ENCODE measurements at places on chromosomes 3 and 15.

- peak; percentile 37 for DNase-seq
These were observed 400.8 kb upstream of the PROK2 start for GRCh38 chr3:72185549-72186399.

DNA sequence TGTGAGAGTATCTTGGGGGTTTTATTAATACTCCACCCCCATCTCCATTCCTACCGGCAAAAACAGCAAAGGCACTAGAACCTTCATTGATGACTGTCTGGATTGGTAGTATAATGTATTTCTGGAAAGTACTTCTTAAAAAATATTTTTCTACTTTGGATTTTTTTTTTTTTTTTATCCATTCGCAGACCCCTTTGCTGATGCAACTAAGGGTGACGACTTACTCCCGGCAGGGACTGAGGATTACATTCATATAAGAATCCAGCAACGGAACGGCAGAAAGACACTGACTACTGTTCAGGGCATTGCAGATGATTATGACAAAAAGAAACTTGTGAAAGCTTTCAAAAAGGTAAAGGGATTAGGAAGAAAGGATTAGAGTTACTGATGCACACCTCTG is 1.2 kb downstream of the EIF1B start:
- DNase-seq: no peak

- DNase-seq: no peak
These were observed 224.2 kb upstream of the CGNL1 start for GRCh38 chr15:57152133-57152532.

DNA sequence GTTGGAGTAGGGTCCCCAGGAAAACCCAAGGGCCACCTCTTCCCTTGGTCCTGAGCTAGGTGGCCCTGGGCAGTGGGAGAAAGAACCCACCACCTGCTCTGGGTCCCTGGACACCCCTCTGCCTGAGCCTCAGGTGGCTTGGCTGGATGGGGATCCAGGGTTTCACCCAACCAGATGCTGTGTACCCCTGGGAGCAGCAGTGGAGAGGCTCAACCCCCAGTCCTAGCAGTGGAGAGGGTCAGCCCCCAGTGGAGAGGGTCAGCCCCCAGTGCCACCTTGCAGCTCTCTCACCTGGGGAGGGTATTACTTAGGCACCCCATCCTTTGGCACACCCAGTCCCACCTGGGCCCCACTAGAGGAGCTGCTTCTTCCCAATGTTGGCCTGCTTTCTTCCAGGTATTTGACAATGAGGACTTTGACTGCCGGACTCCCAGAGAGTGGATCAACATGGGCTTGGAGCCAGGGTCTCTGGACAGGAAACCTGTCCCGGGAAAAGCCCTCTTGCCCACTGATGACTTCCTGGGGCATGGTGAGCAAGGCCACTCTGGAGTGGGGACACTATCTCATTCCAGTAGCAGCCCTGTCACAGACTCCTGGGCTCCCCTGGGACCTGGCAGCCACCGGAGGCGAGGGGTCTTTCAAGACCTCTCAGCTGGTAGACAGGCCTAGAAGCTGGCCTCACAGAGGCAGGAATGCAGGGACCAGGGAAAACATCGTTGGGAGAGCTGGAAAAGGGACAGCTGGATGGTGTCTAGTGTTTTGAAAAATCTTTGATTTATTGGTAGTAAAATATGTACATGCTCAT is 11.6 kb downstream of the DNAH1 start:
- DNase-seq: no peak

DNA sequence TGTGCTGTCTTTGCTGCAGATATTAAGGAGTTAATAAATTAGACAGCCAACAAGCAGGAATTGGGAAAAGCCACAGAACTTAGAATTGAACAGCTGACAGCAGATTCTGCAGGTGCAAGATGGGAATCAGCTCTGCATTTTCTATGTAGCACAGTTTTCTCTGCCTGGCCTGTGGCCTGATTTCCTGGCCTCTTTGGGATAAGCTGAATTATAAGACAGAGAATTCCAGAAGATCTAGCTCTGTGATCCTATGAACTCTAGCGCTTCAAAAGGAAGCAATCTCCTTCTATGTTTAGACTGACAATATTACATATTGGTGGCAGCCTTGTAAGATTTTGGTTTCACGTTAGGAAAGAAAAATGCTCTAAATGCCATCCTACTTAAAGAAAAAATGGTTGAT is 24.0 kb upstream of the SOX2 start:
- no peak for DNase-seq

DNA sequence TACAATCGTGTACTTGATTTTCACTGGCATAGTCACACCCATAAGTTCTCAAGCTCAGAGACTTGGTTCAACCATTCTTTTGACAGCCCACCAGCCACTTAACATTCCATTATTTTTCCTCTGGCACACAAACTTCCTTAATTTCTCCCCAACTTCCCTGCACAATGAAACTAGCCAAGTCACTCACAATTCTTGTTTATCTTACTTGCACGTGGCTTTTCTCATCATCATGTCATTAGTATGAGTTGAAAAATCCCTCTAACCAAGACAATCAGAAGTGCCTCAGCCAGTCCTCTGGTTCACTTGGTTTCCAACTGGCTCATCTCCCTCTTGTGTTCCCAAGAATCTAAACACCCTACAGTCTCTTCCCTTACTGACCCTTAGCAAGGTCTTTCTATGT is 110.5 kb upstream of the PTPRG start:
- DNase-seq: no peak

DNA sequence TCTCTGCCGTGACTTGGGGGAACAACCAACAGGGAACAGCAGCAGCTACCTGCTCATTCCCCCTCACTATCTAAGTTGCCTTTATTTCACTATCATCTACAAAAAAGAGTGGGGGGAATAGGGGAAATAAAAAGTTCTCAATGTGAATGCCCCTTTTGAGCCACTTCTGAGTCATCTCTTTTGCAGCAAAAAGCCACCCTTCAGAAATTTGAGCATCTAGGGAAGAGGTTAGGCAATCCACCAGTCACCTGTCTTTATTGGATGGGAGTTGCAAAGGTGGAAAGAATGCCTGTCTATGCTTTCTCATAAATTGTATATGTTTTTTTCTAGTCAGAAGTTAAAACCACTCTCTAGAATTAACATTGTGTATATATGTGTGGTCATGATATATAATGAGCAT is 41.1 kb downstream of the GPD1L start:
- no peak for DNase-seq

- no peak for DNase-seq
These were observed 163.9 kb downstream of the THSD4 start for GRCh38 chr15:71278989-71279756.

- DNase-seq: no peak
These were observed 28.9 kb downstream of the PLA2G4D start for GRCh38 chr15:42065468-42065867.

GRCh38 chr15:100143378-100143777 is 198.4 kb downstream of the ADAMTS17 start:
- DNase-seq: no peak

DNA sequence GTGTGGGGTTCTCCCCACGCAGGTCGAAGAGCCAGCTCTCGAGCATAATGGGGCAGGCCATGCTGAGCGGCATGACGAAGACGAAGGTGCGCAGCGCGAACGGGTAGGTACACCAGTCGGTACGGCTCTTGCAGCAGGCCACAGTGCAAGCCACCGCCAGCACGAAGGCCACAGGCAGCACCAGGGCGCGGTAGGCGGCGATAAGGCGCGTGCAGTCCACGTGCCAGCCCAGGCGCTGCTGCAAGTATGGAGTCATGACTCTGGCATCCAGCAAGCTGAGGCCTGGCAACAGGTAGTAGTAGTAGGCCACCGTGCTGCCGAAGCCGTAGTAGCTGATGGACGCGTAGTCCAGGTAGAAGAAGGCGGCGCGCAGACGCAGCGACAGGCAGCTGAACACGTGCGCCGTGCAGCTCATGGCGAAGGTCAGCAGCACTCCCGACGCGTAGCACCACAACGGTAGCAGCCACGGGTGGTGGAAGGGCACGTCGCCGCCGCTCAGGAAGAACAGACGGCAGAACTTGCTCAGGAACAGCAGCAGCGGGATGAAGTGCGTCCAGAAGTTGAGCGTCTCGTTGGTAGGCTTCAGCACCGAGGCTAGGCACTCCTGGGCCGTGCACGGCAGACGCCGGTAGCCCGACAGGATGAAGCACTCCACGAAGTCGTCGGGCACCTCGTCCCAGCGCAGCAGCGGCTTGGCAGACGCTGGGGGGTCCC is 797 bp downstream of the PAQR9 start:
- DNase-seq: no peak

DNA sequence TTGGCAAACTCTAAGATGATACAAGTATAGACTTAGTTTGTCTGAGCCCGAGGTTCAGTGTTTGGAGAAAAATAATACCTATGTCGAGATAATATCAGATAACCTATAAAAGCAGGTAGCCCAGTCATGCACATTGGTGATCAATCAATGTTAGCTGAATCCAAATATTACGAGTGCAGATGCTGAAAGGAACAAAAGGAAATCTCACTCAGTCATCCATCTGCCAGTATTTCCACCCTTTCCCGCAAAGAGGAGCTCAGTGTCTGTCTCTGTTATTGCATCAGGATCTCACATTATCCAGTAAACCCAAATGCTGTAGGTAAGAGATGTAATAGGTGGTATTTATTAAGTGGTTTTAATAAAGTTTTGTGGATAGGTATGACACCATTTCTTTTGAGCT is 251.2 kb upstream of the CTDSPL start:
- DNase-seq: no peak

DNA sequence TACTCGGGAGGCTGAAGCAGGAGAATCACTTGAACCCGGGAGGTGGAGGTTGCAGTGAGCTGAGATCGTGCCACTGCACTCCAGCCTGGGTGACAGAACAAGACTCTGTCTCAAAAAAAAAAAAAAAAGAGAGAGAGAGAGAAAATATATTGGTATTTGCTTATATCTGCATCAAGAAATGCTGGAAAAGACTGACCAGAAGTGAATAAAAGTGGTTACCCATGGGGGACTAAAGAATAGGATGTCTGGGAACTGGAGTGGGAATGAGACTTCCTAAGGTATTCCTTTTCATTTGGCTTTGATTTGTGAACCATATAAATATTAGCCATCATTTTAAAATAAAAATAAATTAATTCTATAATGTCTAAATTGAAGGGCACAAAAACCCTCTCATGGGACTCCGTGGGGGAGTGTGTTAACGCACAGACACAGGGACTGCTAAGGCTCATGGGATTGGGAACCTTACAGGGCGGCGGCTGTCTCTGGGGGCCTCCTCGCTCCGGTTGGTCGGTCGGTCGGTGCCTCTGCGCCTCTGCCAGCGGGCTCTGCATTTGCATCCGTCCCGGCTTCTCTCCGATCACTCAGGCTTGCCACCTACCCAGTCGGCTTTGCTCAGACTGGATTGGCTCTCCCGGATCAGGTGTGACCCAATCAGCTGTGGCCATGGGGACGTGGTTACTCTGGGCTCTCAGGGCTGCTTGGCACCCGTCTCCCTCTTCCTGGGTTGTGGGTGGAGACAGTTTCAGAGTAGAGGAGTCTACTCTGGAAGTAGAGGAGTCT is 12.7 kb upstream of the TSPAN3 start:
- DNase-seq: peak; percentile 58

- DNase-seq: no peak
These were observed 18.4 kb upstream of the RPLP1 start for GRCh38 chr15:69434238-69434637.

DNA sequence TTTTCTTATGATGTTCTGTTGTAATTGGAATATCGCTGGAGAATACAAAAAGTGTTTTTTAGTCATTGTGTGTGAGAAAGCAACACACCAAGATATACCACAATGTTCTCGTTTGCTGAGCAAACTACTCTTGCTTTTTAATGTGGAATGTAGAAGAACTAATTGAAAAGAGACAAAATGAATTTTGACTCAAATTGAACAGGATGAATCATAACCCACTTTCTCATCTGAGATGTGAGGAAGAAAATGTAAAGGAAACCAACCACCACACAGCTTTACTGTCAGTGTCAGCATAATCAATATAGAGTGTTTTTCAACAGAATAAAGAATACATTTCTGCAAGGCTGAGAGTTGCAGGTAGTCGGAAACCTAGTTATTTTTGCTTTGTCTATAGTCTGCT is 448.8 kb upstream of the TPRG1 start:
- DNase-seq: no peak

- DNase-seq: no peak
These were observed 392.1 kb downstream of the NLGN1 start for GRCh38 chr3:173789530-173790162.

DNA sequence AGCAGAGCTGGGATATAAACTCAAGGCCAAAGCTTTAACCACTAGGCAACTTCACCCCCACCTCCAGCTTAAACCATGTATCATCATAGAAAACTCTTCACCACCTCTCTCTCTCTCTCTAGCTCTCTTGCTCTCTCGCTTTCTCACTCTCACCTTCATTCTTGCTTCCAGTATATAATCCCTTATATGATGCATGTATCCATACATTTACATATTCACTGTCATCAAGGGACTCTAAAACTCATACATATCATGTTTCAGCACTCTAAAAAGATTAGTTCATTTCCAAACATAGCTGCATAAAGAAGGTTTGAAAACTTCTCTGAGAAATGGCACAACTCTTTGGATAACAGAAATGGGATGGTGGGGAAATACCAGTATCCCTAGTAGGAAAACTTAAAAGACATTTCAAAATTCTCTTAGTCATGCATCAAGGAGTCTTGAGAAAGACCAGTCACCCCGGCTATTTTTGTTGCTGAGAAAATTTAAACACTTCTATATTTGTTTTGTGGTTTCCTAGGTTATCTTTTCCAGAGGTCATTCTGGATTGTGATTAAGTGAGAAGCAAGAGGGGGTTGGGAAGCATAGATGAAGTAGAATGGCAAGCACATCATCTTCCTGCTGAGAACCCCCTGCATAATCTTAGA is 447.8 kb upstream of the THBS1 start:
- no peak for DNase-seq

DNA sequence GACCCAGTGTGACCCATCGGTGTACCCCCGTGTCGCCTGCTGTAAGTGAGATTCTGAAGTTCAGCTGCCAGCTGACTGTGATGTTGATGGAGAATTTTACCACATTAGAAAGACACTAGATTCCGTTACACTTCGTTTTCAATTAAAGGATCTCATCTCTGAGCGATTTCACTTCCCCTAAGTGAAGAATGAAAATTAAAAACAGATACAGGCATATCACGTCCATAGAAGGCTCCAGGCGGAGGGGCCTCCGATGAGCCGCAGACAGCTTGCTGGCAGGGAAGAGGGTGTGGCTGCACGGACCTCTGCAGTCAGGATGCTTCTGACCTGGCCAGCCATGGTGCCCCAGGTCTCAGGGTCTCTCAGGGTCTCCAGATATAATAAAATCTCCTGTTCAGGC is 6.6 kb upstream of the CPN2 start:
- no peak for DNase-seq

- DNase-seq: no peak
These were observed 123.8 kb upstream of the DAZL start for GRCh38 chr3:16728770-16729745.

GRCh38 chr3:193872265-193872753 is 263.6 kb upstream of the HES1 start:
- DNase-seq: peak; percentile 8

- no peak for DNase-seq
These were observed 138.8 kb downstream of the MYLK start for GRCh38 chr3:123745184-123745855.

- DNase-seq: no peak
These were observed 62.0 kb downstream of the MGLL start for GRCh38 chr3:127760361-127760760.

GRCh38 chr15:56798639-56799038 is 65.3 kb upstream of the ZNF280D start:
- peak; percentile 18 for DNase-seq

Measured in activated T-cell treated with anti-CD3 and anti-CD28 coated beads for 48 hours (primary cell).